Mesothelial cell of epicardium (in vitro differentiated cells): ENCODE measurements at places on chromosomes 1 and 21. TPM values are rescaled to one million over a fixed set of nuclear protein-coding genes. Genes with fewer than 3 reads are reported as not detected.

Gene ANGPTL3
- total RNA-seq, result not detected in 3 replicates

DNA sequence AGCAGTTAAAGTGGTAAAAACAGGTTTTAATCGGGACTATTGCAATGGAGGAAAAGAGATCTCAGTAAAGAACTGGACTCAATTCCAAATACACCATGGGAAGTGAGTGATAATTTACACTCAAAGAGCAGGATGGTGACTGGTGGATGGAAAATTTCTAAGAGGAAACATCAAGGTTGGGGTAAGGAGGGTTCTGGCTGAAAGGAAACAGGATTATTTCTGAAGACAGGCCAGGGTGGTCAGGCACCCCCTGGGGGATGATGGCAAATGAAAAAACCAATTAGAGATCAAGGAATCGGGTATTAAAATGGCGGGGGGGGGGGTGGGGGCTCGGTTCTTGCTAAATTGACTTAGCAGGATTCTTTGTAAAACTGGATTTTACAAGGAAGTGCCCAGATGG, 12.3 kb upstream of the HSD11B1 start:
- DNase-seq, result no peak

DNA sequence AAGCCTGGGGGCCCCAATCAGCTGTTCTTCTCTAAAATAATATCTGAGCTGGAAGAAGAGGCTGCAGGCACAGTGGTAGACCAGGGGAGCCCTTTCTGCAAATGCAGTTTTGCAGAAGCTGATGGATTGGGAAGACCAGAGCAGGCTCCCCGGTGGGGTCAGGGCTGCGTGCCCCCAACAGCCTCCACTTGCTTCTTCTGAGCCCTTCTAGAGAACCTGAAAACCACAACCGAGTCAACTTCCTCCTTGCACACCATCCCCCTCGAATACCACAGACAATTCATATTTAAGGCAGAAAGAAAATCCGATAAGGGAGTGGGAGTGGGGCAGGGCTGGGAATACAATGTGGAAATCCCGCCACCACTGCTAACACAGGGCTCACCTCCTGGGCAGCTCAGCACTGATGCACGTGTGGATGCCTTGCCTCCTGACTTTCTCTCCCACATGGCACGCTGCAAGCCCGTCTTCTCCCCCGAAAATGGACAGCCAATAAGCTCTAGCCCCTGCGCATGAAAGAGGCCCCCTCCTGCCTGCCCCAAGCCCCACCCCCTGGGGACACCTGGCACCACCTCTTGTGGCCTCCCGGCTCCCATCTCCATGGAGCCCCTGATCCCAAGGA, 25.4 kb upstream of the ALDH4A1 start:
- no peak for DNase-seq

- DNase-seq, result no peak
Observed at GRCh38 chr1:24782689-24783088, 37.4 kb downstream of the CLIC4 start.

- no peak for DNase-seq
Observed at GRCh38 chr1:12356004-12356890, 126.4 kb downstream of the VPS13D start.

DNA sequence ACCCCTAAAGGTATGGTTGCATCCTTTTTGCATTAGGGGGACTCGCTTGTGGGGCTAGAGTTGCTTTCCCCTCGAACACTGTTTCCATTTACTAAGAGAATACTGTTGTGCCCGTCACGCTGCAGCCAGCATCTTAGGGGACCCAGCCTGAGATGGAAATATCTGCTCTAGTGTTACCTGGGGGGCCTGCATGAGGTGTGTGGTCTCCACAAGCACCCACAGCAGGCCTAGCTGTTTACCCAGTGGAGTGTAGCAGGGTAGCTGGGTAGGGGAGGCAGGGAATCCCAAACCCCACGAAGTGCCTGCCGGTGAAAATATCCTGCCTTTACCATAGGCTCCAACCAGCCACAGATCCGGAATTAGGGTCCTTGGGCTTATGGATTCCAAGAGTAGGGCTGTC, 303.6 kb downstream of the PTPRU start:
- DNase-seq, result no peak

- DNase-seq, result no peak
Observed at GRCh38 chr1:34452451-34452850, 275.7 kb downstream of the C1orf94 start.
